ENCODE measurements at places on chromosomes 6 and 20.

GRCh38 chr20:36924167-36925045 lies 27.1 kb downstream of the SAMHD1 start:
- no peak for DNase-seq

DNA sequence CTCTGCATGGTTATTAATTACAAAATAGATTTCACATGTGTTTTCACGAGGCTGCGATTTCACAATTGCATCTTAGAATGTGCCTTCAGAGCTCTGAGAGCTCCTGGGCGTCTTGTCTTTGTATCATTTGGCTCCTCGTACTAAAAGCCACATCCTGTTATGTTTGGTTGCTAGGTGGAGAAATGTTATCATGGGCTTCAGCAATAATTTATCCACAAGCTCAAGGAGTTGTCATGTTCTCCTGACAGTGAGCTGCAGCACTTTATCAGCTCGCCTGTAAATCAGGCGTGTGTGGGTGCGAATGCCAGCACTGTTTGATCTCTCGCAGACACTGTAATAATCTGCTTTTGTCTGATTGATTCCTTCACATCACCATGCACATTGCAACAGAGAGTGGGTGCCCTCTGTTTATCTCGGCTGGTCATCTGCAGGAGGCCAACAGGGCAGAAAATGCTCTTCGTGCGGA lies 218.6 kb upstream of the ZFP64 start:
- peak; percentile 16 for DNase-seq

GRCh38 chr20:62027116-62027515 lies 38.6 kb downstream of the TAF4 start:
- DNase-seq, result no peak

- no peak for DNase-seq
Measured at GRCh38 chr6:83920017-83920416, 60.5 kb downstream of the CYB5R4 start.

GRCh38 chr6:142355520-142356174 lies 53.8 kb downstream of the ADGRG6 start:
- DNase-seq, result no peak

DNA sequence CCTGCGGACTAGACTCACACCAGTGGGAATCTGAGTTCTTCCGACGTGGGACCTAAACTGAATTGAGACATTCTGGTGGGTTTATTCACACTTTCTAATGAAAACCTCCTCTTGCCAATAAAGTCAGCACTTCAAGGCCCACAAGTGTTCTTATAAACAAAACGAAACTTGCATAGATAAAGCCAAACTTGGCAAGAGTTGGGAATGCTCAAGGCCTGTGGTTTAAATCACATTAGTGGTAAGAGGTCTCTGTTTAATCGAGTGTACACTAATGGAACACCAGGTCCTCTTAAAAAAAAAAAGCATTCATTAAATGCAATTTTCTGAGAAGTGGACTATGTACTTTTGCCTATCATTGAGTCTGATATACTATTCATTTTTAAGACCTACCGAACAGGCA lies 143.3 kb downstream of the SMOC2 start:
- no peak for DNase-seq

GRCh38 chr6:8225113-8225512 lies 122.8 kb upstream of the EEF1E1 start:
- DNase-seq, result no peak

DNA sequence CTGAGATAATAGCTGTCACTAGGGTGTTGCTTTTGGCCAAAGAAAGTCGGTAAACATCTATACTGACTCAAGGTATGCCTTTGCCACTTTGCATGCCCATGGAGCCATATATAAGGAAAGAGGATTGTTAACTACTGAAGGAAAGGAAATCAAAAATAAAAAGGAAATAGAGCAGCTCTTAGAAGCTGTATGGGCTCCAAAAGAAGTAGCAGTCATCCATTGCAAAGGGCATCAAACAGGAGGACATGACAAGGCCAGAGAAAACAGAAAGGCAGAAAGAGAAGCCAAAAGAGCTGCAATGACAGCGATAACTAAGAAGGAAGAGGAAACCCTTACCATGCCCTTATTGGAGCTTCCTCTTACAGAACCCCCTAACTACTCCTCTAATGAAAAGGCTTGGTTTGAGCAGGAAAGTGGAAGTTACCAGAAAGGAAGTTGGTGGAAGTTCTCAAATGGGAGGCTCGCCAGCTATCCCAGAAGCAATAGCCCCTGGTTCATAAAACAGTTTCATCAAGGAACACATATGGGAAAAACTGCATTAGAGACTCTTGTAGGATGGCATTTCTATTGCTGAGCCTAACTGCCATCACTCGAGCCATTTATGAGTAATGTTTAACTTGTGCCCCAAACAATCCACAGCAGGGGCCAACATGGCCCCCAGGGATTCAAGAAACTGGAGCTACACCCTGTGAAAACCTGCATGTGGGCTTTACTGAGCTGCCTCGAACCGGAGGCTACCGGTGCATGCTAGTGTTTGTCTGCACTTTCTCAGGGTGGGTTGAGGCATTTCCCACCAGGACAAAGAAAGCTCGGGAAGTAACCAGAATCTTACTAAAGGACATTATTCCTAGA lies 7.0 kb downstream of the IL22RA2 start:
- no peak for DNase-seq

DNA sequence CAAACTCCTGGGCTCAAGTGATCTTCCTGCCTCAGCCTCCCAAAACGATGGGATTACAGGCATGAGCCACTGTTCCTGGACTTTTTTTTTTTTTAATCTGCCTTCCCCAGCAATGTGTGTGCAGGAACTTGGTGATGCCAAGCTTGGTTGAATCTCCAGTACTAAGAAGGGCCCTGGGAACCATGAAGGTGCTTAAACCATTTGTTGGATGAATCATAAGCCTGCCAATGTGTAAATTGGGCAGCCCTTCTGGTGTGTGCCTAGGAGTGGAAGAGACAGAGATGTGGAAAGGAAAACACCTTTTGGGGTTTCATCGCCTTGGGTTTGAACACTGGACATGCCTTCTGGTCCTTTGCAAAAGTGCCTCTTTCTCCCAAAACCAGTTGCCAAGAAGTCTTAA lies 7.1 kb upstream of the SPO11 start:
- no peak for DNase-seq

DNA sequence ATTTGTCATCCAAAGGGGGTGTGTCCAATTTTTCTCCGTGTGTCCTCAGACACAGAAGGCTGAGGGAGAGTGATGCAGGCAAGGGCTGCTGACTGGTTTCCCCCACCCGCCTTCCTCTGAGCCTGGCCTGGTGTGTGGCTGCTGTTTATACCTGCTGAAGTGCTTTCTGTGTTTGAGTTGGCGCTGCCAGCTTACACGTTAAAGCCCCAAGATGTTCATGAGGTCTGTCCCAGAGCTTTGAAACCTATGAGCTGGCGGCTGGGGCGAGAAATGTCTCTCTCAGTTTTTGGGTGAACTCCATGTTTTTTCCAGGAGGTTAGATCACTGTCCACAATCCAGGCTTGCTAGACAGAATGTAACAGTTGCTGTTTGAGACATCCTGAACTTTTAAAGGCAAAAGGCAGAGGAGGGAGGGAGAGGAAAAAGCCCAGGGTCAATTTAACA lies 69.0 kb upstream of the CCN2 start:
- no peak for DNase-seq

- DNase-seq, result no peak
Measured at GRCh38 chr20:17023806-17024205, 203.0 kb upstream of the PCSK2 start.

- no peak for DNase-seq
Measured at GRCh38 chr6:94683409-94683808, 893.9 kb upstream of the MANEA start.

- DNase-seq, result no peak
Measured at GRCh38 chr20:38084425-38084951, 50.9 kb downstream of the RPRD1B start.

GRCh38 chr6:2708456-2708855 lies 42.3 kb downstream of the MYLK4 start:
- no peak for DNase-seq

DNA sequence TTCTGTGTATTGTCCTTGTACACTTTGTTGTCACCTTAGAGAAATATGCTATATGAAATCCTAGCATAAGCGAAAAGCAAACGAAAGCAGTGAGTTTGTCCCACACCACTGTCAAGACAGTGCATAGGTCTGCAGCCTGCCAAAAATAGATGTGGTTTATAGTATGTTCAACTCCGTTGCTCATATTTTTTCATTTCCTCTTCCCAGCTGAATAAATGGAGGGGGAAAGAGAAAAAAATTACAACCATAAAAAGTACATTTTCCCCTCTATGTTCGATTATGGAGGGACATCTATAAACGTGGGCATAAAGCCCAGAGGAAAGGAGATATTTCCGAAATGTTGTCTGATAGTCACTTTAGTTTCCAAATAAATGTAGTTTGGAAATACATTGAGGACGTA lies 25.8 kb downstream of the PRL start:
- DNase-seq, result no peak

GRCh38 chr6:4338884-4339283 lies 203.5 kb upstream of the ECI2 start:
- no peak for DNase-seq

GRCh38 chr6:132413499-132413802 lies 12.2 kb upstream of the MOXD1 start:
- no peak for DNase-seq

DNA sequence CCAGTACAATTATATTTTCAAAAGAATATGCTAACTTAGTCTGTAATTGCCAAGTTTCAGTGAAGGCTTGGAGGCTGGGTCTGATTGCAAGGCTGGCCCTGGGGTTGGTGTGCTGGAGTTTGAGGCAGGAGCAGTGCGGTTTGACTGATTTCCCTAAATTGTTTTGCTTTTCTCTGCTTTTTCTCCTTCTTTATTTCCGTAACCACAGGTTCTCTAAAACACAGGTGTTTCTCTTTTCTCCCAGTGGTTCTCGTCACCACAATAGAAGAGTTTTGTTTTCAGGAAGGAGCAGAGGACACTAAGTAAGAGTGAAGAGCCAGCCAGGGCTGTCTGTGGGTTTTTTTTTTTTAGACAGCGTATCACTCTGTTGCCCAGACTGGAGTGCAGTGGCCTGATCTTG lies 8.2 kb upstream of the SNX9 start:
- DNase-seq, result no peak

DNA sequence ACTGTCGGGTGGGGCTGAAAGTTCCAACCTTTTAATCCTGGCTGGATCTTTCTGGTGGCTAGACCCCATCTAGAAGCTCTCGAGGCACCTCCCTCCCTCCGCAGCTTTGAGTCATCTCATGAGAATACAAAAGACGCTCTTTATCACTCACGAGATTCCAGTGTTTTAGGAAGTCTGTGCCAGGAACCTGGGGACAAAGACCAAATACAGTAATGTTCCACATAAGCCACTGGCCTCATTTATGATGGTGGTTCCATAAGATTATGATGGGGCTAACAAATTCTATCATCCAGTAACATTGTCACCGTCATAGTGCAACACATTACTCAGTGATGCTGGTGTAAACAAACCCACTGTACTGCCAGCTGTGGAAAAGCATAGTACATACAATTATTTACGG lies 48.7 kb downstream of the NCOA7 start:
- DNase-seq, result no peak

GRCh38 chr6:151876122-151876521 lies 68.6 kb downstream of the ESR1 start:
- no peak for DNase-seq

Data from activated T-cell treated with anti-CD3 and anti-CD28 coated beads for 24 hours (primary cell).